Regular cardiac myocyte (primary cell): ENCODE measurements at places on chromosomes 7 and 10. TPM values are rescaled to one million over a fixed set of nuclear protein-coding genes. Genes with fewer than 3 reads are reported as not detected.

Gene BICC1
- 92.6 and 161 TPM in 2 replicates for total RNA-seq

Gene TRIL
- 0.19 and 0.56 TPM in 2 replicates for total RNA-seq

Gene RAPGEF5
- 11.7 and 267 TPM in 2 replicates for total RNA-seq

Gene VAX1
- total RNA-seq = not detected in 2 replicates

Gene DNAJC1
- total RNA-seq = 78.6 and 107 TPM in 2 replicates

Gene PDE1C
- total RNA-seq = 12.1 and 13.0 TPM in 2 replicates

Gene EIF3B
- 199 and 264 TPM in 2 replicates for total RNA-seq

Gene HNRNPA2B1
- total RNA-seq = 49.0 and 187 TPM in 2 replicates
